Chondrocyte (in vitro differentiated cells): ENCODE measurements at places on chromosomes 1 and 21.

- DNase-seq: no peak
- no peaks in the 10 kb centered on the region for H3K27me3 ChIP-seq
- peaks cover 14% of the 10 kb centered on the region for H3K36me3 ChIP-seq
- H3K27ac ChIP-seq: peak overlapping the region; percentile 93
- peaks cover 51% of the 10 kb centered on the region for H3K4me1 ChIP-seq
These were observed 2.8 kb downstream of the CERS2 start for GRCh38 chr1:150971583-150972416.

GRCh38 chr1:202968895-202969295 is 1.8 kb upstream of the CYB5R1 start:
- no peak overlapping the region for H3K4me3 ChIP-seq
- no peak overlapping the region for H3K27ac ChIP-seq
- H3K4me1 ChIP-seq: peaks cover 30% of the 10 kb centered on the region

DNA sequence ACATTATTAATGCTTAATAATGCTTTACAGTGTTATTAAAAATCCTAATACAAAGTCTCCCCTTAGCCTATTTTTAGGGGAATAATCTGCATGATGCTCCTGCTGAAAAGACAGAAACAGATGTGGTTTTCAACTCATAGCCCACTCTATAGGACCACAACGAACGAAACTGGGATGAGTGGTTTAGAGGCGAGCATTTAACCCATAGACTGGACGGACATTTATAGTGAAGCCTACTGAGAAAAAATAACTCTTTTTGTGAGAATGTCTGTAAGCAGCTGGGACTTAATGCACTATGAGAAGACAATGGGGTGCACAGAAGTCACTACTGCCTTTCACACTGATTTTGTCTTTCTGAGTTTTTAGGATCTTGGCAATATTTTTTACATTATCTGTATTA is 1599.6 kb upstream of the B3GALT2 start:
- no peak for DNase-seq
- no peak overlapping the region for H3K27ac ChIP-seq
- H3K36me3 ChIP-seq: no peaks in the 10 kb centered on the region
- peaks cover 18% of the 10 kb centered on the region for H3K4me1 ChIP-seq
- H3K4me3 ChIP-seq: no peak overlapping the region

GRCh38 chr1:194813096-194813495 is 1626.7 kb upstream of the B3GALT2 start:
- no peak overlapping the region for H3K27ac ChIP-seq
- H3K36me3 ChIP-seq: no peaks in the 10 kb centered on the region
- no peak for DNase-seq
- peaks cover 6% of the 10 kb centered on the region for H3K4me1 ChIP-seq
- no peaks in the 10 kb centered on the region for H3K27me3 ChIP-seq

DNA sequence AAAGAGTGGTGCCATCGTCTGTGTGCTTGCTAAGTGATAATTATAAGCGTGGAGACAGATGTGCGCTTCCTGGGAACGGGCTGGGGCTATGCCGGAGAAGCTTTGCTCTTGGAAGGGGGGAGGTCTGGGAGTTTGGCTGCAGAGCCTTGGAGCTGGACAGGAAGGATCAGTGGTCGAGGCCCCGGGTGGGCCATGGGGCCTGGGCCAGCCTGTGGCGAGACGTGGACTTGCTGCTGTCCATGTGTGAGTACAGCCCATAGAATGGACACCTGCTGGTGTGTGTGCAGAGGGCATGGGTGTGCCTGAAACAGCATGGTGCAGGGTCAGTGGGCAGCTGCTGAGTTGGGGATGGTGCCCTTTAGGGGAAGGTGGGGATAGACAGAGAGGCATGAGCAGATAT is 121.3 kb downstream of the PCBP3 start:
- no peak overlapping the region for H3K4me3 ChIP-seq
- no peak overlapping the region for H3K27ac ChIP-seq
- peaks cover 5% of the 10 kb centered on the region for H3K36me3 ChIP-seq
- peaks cover 25% of the 10 kb centered on the region for H3K4me1 ChIP-seq
- peak; percentile 52 for DNase-seq

DNA sequence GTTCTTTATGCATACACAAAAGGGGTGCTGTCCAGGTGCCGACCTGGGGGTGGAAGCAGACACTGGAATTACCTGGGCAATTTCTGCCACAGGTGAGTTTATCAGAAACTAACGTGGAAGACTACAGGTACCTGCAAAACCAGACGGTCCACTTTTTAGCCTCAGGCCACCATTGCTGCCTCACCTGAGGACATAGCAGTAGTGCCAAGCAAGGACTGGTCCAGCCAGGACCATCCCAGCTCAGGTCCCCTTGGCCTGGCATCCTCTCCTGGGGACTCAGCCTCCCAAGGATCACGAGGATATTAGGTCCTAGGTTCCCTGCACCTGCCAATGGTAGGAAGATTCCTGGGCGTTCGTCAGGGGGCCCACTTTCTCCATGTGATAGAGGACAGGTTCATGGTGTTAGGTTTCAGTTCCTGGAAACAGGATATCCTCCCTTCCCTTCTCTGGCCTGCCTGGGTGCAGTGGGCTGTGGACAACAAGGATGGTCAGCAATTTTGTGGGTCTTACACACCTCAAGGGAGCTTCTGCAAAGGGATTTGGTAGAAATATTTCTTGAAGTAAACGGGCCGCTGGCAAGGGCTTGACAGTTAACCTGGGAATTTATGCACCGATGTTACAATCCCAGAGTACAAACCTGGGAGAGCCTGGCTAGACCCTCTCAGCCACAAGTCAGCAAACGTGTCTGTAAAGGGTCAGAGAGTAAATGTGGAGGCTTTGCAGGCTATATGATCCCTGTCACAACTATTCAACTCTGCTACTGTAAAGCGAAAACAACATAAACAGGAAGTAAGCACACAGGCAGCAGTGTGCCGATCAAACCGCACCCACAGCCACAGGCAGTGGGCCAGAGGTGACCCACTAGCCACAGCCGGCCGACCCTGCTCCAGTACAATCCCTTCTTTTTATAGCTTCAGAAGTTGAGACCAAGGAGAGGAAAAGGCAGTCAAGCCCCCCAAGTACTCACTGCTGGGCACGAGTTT is 71.4 kb upstream of the RAB4A start:
- no peak overlapping the region for H3K4me3 ChIP-seq
- peaks cover 31% of the 10 kb centered on the region for H3K27me3 ChIP-seq
- H3K4me1 ChIP-seq: peaks cover 7% of the 10 kb centered on the region
- no peak overlapping the region for H3K27ac ChIP-seq

- no peaks in the 10 kb centered on the region for H3K4me1 ChIP-seq
- no peak overlapping the region for H3K27ac ChIP-seq
- no peaks in the 10 kb centered on the region for H3K36me3 ChIP-seq
- H3K27me3 ChIP-seq: no peaks in the 10 kb centered on the region
- no peak overlapping the region for H3K4me3 ChIP-seq
These were observed 39.6 kb downstream of the FCER1A start for GRCh38 chr1:159341736-159342135.

GRCh38 chr1:212700892-212701819 is 1.5 kb upstream of the BATF3 start:
- peaks cover 3% of the 10 kb centered on the region for H3K36me3 ChIP-seq
- H3K4me1 ChIP-seq: peaks cover 8% of the 10 kb centered on the region
- H3K4me3 ChIP-seq: peak overlapping the region; percentile 76
- no peak for DNase-seq

GRCh38 chr1:220321758-220322157 is 49.5 kb upstream of the RAB3GAP2 start:
- no peak overlapping the region for H3K27ac ChIP-seq
- H3K4me3 ChIP-seq: no peak overlapping the region
- no peaks in the 10 kb centered on the region for H3K36me3 ChIP-seq
- H3K27me3 ChIP-seq: no peaks in the 10 kb centered on the region
- H3K4me1 ChIP-seq: peaks cover 23% of the 10 kb centered on the region

GRCh38 chr1:46152016-46152415 is 19.6 kb upstream of the PIK3R3 start:
- H3K4me1 ChIP-seq: peaks cover 20% of the 10 kb centered on the region
- peak overlapping the region; percentile 68 for H3K27ac ChIP-seq
- no peaks in the 10 kb centered on the region for H3K36me3 ChIP-seq

- peaks cover 18% of the 10 kb centered on the region for H3K36me3 ChIP-seq
- no peak overlapping the region for H3K27ac ChIP-seq
These were observed 17.1 kb downstream of the MTOR start for GRCh38 chr1:11245248-11245647.

- H3K27ac ChIP-seq: peak overlapping the region; percentile 41
- H3K4me3 ChIP-seq: no peak overlapping the region
- peaks cover 48% of the 10 kb centered on the region for H3K4me1 ChIP-seq
- no peaks in the 10 kb centered on the region for H3K27me3 ChIP-seq
These were observed 40.4 kb upstream of the TMEM61 start for GRCh38 chr1:54940042-54940441.

DNA sequence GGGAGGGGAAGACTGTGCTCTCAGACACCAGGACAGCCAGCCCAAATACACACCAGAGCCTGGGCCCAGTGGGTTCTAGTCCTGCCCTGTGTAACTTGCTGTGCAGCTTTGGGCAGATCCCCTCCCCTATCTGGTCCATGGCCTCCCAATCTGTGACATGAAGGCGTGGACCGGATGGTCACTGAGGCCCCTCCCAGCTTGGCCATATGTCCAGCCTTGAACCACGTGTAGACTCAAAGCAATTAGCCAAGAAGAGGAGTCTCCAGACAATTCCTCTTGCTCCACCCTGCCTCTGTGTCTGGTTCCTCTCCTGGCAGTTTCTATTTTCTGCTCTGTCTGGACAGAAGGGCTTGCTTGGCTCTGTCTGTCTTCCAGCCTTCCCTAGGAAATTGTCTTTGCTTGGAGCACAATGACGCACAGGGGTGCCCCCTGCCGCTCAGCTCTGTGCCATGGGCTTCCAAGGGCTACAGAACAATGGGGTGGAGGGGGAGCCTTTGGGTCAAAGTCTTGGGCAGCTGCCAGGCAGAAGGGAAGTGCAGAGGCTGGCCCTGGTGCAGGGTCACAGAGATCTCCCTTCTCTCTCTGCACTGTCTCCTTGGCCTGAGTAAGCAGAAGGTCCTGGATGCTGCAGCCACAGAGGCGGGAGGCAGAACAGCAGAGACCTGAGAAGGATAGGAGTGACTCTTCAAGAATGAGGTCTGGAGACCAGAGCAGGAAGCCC is 66.1 kb downstream of the TENT5C start:
- H3K27ac ChIP-seq: no peak overlapping the region
- H3K4me1 ChIP-seq: peaks cover 9% of the 10 kb centered on the region
- no peak overlapping the region for H3K4me3 ChIP-seq
- no peaks in the 10 kb centered on the region for H3K36me3 ChIP-seq

- H3K36me3 ChIP-seq: no peaks in the 10 kb centered on the region
- peaks cover 6% of the 10 kb centered on the region for H3K27me3 ChIP-seq
- H3K4me1 ChIP-seq: no peaks in the 10 kb centered on the region
- no peak overlapping the region for H3K4me3 ChIP-seq
These were observed 102.6 kb downstream of the PDE9A start for GRCh38 chr21:42755766-42756579.
